ENCODE measurements at places on chromosomes 2 and 18. TPM values are rescaled to one million over a fixed set of nuclear protein-coding genes. Genes with fewer than 3 reads are reported as not detected.

DNA sequence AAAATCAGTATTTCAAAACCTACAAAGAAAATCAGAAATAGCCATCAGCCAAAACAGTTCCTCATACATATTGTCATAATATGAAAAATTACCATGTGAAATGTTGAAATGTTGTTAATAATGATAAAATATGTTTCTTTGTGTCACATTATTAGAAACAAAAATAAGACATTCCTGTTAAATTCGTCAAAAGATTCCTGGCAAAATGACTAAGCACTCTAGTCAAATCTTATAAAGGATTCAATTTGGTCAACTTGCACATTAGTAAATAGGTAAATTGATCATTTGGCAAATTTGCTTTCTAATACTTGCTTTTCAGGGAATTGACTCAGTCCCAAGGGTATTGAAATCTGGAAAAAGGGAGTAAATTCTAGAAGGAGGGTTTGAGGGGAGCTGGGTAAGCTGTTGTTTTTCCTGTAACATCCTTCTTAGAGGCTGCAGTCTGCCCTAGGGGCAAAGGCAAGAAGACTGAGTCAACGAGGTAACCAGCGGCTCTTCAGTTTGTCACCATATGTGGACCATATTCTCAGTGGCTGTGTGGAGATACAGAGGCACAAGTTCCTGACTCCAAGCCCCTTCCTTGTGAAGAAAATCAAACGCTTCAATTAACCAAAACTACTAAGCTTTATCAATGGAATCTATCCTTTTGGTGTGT lies 482.3 kb downstream of the TNS1 start:
- H3K27me3 ChIP-seq, result no peaks in the 10 kb centered on the region
- DNase-seq, result no peak
- no peaks in the 10 kb centered on the region for H3K36me3 ChIP-seq
- no peak overlapping the region for H3K4me3 ChIP-seq
- H3K27ac ChIP-seq, result no peak overlapping the region
- no peaks in the 10 kb centered on the region for H3K4me1 ChIP-seq

GRCh38 chr2:114006460-114006859 lies 116.6 kb downstream of the ACTR3 start:
- H3K4me1 ChIP-seq, result peaks cover 7% of the 10 kb centered on the region
- H3K27me3 ChIP-seq, result no peaks in the 10 kb centered on the region
- H3K36me3 ChIP-seq, result no peaks in the 10 kb centered on the region
- no peak overlapping the region for H3K27ac ChIP-seq

GRCh38 chr2:109049022-109049421 lies 60.0 kb upstream of the EDAR start:
- no peak for DNase-seq
- H3K36me3 ChIP-seq, result no peaks in the 10 kb centered on the region
- H3K27me3 ChIP-seq, result no peaks in the 10 kb centered on the region
- no peak overlapping the region for H3K4me3 ChIP-seq
- H3K27ac ChIP-seq, result no peak overlapping the region

DNA sequence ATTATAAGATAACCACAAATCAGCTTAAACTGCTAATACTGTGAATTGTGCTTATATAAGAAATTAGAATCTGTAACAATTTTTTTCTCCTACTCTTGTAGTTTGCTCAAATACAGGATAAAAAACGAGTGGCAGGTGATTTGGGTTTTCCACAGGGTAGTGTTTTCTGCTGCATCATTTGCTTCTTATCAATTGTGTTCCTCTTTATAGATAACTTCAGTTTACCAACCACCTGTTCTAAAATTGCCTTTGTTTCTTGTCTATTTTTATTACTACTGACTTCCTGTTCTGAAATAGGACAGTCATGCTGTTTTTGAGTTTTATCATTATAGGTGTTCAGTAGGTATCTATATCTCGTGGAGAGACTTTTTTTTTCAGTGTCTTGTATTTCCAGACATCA lies 56.9 kb downstream of the MFSD6 start:
- H3K27ac ChIP-seq, result no peak overlapping the region
- no peaks in the 10 kb centered on the region for H3K27me3 ChIP-seq
- no peak for DNase-seq
- H3K4me3 ChIP-seq, result no peak overlapping the region

DNA sequence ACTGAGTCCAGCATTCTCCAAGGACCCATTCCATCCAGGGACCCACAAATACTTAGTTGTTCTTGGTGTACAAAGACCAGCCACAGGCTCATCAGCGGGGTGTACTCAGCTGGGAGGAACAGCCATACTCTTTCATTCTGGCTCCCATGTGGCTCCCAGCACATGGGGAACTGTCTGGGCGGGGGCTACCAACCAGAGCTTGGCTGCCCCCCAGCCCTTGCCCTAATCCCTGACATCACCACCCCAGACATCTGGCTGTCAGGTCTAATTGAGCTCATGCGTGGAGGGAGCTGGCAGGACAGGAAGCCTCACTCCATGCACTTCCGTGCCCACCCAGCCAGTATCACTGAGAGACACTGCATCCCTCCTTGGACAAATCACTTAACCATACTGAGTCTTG lies 283.6 kb downstream of the DYSF start:
- DNase-seq, result no peak
- no peak overlapping the region for H3K4me3 ChIP-seq
- H3K36me3 ChIP-seq, result no peaks in the 10 kb centered on the region
- no peaks in the 10 kb centered on the region for H3K27me3 ChIP-seq

EFR3B gene
- total RNA-seq, result 14.4 TPM

GNLY gene
- 0.40 TPM for total RNA-seq

MERTK gene
- total RNA-seq, result 13.4 TPM

Data from spinal cord (tissue), 10 donors.